ENCODE measurements at places on chromosomes 2 and 18.

DNA sequence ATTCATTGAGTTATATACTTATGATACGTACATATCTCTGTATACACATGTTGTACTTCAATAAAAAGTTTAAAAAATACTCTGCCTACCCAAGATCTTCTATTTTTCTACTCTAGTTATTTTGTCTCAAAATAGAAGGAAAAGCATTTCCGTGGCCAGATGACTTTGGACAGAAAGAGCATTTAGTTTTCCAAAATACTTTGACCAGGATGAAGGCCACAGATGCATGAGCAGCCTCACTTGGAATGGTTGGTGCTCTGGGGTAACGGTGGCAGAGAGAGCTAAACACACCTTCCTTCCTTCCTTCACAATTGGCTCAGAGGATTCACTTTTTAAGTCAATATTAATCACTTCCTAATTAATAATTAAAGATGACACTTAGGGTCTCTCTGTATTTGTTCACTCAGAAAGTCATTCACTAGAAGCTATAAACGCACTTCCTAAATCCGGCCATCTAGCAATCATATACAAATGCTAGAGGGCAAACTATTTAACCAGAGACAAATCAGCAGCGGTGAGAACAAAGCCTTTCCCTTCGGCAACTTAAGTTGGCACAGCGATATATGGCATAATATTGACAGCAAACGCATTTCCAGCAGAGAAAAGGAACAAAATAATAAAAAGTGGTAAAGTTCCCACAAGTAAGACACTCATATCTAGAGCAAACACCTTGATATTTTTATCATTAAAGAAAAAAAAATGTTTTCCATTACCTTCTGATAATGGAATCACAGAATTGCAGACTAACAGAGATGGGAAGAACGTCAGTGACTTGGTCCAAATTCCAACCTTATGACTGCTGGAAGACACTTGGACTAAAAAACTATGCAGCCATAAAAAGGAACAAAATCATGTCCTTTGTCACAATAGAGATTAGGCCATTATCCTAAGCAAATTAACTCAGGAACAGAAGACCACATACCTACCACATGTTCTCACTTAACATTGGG lies 55.9 kb upstream of the NARS1 start:
- DNase-seq: no peak

GRCh38 chr2:41410011-41410410 lies 637.8 kb upstream of the PKDCC start:
- no peak for DNase-seq

- DNase-seq: no peak
These were observed 59.6 kb downstream of the MYT1L start for GRCh38 chr2:2271469-2271941.

DNA sequence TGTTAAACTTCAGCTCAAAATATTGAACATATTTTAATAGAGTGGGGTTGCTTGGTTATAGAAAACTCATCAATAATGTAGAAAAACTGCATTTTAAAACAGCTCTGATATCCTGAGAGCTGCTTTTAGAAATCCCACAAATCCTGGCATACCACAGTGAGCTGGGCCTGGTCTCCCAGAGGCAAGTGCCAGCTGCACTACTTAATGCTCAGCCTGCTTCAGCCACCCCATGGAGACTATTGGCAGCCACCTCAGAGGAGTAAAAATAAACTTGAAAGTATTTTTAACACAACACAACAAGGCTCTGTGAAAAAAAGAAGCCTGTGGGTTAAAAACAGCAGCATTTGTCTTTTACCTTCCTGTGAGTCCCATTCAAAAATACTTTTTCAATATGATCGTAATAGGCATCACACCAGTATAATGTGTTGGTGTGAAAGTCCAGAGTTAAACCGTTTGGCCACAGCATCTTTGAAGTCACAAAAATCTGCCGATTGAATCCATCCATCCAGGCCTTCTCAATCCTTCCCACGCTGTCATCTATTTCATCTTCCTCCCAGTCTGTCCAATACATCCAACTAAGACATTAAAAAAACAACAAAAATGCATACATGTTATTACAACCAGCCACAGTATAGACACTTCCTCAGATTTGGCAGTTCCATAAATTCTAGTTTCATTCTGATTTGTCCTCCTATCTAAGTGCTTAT lies 1115.3 kb downstream of the LRP1B start:
- no peak for DNase-seq

GRCh38 chr2:11134349-11134748 lies 20.9 kb upstream of the SLC66A3 start:
- DNase-seq: no peak

DNA sequence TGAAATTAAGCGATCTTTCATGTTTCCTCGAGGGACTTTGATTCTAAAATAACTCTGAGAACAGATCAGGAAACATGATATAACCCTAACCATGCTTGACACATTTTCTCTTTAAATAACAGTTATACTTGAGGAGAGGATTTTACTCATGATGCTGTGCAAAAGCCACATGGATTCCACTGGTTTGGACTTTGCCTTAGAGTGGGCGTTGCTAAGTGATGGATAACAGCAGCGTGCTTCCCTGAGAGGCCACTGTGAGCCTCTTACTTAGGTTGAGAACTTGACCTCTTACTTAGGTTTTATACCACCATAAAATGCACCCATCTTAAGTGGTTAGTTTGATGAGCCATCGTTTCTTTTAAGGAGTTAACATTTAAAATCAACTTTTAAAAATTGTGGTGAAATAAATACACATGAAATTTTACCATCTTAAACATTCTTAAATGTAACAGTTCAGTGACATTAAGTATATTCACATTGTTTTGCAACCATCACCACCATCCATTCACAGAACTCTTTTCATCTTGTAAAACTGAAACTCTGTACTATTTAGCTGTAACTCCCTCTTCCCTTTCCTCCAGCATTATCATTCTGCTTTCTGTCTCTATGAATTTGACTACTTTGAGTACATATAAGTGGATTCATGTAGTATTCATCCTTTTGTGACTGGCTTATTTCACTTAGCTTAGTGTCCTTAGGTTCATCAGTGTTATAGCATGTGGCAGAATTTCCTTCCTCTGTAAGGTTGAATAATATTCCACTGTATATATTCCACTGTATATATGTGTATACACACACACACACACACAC lies 22.6 kb downstream of the ANXA4 start:
- DNase-seq: no peak

- DNase-seq: no peak
These were observed 710 bp upstream of the TMSB10 start for GRCh38 chr2:84904717-84905174.

- DNase-seq: peak; percentile 70
These were observed 38.7 kb downstream of the SCG2 start for GRCh38 chr2:223563462-223563861.

- DNase-seq: no peak
These were observed 1.7 kb downstream of the MARS2 start for GRCh38 chr2:197706839-197707207.

- DNase-seq: no peak
These were observed 809.5 kb upstream of the PIK3C3 start for GRCh38 chr18:41145516-41145915.

DNA sequence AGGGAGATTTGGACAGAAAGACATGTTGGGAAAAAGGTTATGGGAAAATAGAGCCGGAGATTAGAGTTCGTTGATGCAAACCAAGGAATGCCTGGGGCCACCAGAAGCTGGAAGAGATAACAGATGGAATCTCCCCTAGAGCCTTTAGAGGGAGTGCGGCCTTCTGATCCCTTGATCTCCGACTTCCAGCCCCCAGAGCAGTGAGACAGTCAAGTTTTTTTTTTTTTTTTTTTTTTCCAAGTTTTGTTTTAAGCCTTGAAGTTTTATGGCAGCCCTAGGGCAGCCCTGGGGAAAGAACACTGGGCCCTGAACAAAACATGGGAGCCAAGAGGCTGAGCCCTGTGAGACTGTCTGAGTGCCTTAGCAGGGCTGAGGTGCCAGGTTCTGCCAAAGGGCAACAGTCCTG lies 6.5 kb downstream of the DGKD start:
- DNase-seq: no peak

DNA sequence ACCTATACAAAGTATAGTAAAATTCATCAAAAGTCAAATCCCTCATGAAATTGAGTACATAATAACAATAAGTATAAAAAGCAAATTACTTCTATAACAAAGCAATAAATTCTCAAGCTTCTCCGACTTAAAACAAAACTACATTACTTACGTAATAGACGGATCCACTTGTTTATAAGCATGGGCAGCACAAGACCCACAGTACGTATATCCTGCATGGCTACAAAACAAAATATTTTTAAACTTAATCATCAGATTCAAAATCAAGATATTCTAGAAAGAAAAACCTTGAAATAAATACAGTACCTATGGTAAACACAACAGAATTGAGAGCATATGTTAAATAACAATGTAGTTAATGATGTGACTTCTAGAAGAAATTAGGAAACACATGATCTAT lies 78.9 kb downstream of the MEMO1 start:
- DNase-seq: no peak

DNA sequence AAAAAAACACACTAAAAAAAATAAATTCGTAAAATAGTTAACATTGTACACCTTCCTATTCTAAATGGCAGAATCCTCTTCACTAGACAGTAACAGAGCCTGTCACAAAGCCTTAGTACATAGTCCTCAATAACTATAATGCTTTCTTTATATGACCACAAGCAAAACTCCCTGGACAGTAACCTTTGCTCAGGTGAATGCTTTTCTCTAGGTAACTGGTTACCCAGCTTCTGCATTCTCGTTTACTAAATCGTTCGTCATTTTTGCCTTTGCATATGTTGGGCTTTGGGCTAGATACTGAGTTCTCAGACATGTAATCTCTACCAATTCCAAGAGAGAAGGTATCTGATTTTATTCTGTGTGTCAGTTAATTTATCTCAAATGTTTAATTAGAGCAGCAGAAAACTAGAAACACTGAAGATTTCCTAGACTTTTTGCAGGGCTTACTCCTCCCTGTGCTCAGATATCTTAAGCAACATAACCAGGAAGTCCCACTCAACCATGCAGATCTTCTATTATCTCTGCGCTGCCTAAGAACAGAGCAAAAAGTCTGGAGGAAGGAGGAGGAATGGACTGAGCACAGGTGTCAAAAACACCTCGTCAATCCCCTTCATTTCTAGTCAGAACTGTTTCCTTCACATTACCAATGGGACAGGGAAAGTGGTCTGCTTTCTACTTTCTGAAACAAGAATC lies 247.7 kb downstream of the SOCS6 start:
- no peak for DNase-seq

DNA sequence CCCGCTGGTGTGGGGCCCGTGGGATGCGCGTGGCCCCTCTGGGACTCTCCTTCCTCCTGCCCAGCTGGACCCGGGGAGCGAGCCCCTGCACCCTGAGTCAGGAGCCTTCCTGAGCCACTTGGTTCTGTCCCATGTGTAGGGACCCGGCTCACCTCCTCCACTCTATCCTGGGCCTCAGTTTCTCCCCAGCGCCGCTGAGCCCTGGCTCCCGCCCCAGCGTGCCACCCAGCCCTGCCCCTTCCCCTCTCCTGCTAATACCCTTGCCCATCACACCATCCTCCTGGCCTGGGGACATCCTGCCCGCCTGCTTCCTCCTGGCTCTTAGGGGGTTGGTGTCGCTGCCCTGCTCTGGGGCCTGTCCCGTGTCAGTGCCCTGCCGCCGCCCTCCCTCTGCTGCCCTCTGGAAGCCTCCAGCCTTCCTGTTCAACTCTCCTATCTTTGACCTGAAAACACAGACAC lies 24.8 kb downstream of the GPC1 start:
- DNase-seq: no peak

GRCh38 chr2:45119855-45120254 lies 110.6 kb upstream of the SIX2 start:
- peak; percentile 99 for DNase-seq

Data from kidney glomerular epithelial cell (primary cell).